ENCODE measurements at places on chromosomes 5 and 9.

GRCh38 chr9:13324988-13325387 is 45.5 kb upstream of the MPDZ start:
- no peak for DNase-seq

DNA sequence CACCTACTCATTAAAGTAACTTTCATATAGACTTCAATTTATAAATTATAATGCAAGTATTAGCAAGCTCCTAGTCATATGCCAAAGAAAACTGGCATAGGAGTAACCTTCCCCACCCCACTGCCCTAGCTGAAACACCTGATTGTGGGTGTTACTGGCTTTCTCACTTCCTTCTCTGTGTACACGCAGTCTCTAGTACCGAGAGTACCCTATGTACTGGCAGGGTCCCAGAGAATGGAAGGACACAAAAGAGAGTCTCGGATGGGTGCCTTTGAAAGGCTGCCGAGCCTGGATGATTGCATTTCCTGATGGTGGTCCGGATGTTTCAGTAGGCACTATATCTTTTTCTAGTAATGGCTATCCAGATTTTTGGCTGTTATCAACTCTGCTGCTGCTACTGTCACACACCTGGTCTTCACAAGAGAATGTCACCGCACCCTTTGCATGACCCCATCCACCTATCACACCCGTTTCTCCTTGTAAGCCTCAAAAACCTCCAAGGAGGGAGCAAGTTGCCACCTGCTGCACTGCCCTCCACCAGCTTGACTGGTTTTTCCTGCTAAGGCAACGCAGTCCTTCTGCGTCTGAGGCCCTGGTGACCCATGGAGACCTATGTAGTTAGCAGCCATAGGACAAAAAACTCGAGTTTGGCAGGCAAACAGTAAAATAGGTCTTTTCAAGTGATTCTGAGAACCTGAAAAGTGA is 53.8 kb upstream of the CLINT1 start:
- peak; percentile 64 for DNase-seq

- DNase-seq = no peak
These were observed 284.5 kb upstream of the POU5F2 start for GRCh38 chr5:94025788-94026473.

DNA sequence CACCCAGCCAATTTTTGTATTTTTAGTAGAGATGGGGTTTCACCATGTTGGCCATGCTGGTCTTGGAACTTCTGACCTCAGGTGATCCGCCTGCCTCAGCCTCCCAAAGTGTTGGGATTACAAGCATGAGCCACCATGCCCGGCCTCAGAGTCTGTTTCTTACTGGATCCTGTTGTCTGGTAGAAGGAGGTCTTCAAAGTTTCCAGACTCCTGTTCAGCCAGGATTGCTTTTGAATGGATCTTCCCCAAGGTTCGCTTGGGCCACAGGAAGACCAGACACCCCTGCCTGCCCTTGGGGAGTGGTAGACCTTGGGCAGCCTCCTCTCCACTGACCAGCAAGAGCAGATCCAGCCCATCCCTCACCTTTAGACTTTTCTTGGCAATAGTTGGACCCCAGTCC is 7.6 kb upstream of the LCN2 start:
- DNase-seq = no peak

- peak; percentile 75 for DNase-seq
These were observed 112.9 kb upstream of the LMX1B start for GRCh38 chr9:126500600-126501382.

DNA sequence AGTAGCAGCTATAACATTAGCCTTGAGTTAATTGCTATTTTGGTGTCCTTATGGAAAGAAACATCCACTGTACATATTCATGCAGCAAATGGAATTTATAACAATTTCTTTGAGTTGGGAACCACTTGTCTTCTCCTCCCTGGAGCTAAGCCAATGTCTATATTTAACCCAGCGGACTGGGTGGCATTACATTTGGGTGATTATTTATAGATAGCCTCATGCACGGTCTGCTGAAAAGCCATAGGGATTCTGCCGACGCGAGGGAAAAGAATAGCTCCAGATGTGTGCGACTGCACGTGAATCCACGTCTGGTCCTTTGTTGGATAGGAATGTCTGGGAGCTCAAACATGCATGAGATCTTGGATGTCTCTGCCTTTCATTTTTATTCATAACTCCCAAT is 157.5 kb upstream of the BRINP1 start:
- no peak for DNase-seq

DNA sequence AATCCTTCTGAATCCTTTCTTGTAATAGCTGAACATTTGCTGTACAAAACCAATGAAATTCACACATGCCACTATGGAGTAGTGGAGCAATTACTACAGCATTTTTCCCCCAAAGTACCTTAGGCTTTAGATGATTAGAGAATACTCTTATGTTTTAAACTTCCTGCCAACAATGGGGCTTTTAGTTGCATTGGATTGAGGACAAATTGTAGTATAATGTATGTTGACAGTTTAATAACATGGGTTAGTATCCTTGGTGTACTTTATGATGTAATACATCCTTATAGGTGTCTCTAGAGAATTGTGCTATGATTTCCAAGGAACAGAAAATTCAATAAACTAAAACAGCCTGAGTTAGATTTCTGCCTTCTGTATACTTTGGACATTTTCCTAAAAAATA is 422.7 kb upstream of the GRAMD2B start:
- DNase-seq = no peak

GRCh38 chr9:94148419-94148818 is 64.2 kb downstream of the PTPDC1 start:
- DNase-seq = no peak

GRCh38 chr5:111783537-111783936 is 26.5 kb upstream of the NREP start:
- no peak for DNase-seq

DNA sequence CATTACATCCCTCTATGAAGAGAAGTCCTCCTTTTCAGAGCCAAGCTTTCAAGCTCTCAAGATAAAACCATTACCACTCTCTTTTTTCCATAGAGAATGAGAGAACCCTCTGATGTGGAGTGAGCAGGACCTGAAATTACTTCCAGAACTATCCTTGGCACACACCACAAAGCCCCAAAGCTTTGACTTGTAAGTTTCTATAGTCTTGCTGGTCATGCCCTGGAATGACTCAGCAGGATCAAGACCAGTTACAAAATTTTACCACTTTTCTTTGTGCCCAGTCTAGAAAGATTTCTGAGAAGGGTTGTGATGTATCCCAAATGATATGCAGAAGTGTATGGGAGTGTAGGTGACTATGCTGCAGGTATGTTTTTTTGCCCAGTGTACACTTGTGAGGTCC is 760.6 kb downstream of the TLE1 start:
- DNase-seq = no peak

GRCh38 chr9:91954841-91955471 is 4.9 kb upstream of the ROR2 start:
- DNase-seq = peak; percentile 56

- peak; percentile 27 for DNase-seq
These were observed 59.1 kb upstream of the FBN2 start for GRCh38 chr5:128597156-128597555.

DNA sequence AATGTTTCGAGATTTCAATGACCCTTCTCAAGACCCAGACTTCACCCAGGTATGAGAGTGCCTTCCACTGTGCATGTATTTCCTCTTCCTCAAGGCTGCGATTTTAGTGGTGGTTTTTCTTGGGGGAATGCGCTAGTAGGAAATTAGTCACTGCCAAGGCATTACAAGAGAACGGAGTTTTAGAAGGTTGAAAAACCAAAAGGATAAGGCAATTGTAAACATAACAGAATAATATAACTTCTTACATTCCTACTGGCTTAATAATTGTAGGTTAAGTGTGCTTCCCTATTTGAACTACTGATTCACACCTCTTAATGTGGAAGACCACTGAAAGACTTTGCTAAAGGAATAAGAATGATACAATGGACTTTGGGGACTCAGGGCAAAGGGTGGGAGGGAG is 38.9 kb downstream of the ACO1 start:
- no peak for DNase-seq

GRCh38 chr9:27470291-27470856 is 53.7 kb upstream of the IFNK start:
- DNase-seq = no peak

- no peak for DNase-seq
These were observed 526.1 kb upstream of the CDH18 start for GRCh38 chr5:20514145-20514544.

Data from right kidney (tissue), 9 donors.